ENCODE measurements at places on chromosomes 7 and 10. TPM values are rescaled to one million over a fixed set of nuclear protein-coding genes. Genes with fewer than 3 reads are reported as not detected.
A peak's percentile ranks its signal among the peaks of the same experiment; 100 is the strongest.

The CDC14C gene
- total RNA-seq, result 0.22 TPM

The LRGUK gene
- total RNA-seq, result 2.6 TPM

The PIK3CG gene
- not detected for total RNA-seq

The VPS41 gene
- total RNA-seq, result 128 TPM

- no peaks in the 10 kb centered on the region for H3K36me3 ChIP-seq
- no peak for DNase-seq
- H3K4me3 ChIP-seq, result no peak overlapping the region
- peaks cover 2% of the 10 kb centered on the region for H3K27me3 ChIP-seq
- no peaks in the 10 kb centered on the region for H3K4me1 ChIP-seq
Measured at GRCh38 chr10:21083861-21084260, 186.8 kb upstream of the NEBL start.

DNA sequence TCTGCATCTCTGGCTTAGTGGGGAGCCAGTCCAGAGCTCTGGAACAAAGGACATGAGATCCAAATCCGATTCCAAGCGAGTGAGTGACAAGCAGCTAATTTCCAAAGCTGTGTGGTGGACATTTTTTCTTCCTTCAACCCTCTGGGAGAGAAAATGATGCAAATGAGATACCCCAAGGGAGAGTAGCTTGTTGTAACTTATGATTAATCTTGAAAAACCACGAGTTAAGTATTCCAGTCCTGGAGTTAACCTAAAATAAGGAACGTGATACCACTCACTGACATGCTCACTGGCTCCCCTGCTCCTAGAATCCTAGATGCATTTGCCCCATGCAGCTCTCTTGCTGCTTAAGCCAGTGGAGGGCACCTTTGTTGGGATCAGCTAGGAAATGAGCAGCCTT lies 116.0 kb upstream of the HABP2 start:
- no peak overlapping the region for H3K27ac ChIP-seq
- H3K27me3 ChIP-seq, result peaks cover 30% of the 10 kb centered on the region
- H3K4me3 ChIP-seq, result no peak overlapping the region
- H3K36me3 ChIP-seq, result peaks cover 2% of the 10 kb centered on the region
- no peak for DNase-seq
- H3K4me1 ChIP-seq, result peaks cover 10% of the 10 kb centered on the region

DNA sequence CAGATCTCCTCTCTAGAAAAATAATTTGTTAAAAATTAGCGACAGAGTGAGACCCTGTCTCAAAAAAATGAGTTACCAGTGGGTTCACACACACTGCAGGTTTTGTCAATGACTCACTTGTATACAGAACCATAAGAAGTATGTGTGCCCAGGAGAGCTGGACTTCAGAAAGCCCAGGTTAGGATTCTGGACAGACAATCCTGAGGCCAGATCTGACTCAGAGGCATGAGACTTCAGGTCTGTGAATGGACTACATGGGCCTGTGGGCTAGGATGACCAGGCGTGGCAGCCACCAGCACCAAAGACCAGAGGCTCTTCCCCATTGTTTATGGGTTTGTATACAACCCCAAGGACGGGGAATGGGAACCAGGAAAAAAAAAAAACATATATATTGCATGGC lies 9.3 kb upstream of the ZNF438 start:
- DNase-seq, result no peak
- no peak overlapping the region for H3K27ac ChIP-seq
- no peak overlapping the region for H3K4me3 ChIP-seq
- no peaks in the 10 kb centered on the region for H3K4me1 ChIP-seq

DNA sequence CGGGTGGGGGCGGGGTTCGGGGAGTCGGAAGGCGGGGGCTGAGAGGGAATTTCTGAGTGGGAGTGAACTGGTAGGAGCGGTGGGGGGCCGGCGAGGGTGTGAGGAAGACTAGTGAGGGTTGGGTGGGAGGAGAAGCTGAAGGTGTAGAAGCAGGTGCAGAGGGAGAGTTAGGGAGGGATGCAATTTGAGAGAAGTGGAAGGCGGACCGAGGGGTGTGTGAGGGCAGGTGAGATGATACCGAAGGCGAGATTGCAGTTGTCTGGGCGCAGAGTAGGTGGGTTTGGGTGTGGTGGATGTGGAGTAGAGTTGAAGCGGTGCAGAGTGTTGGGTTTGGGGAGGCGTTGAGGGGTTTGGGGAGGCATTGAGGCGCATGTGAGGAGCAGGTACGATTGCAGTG lies 643 bp downstream of the KAT6B start:
- H3K4me1 ChIP-seq, result peaks cover 48% of the 10 kb centered on the region
- H3K27ac ChIP-seq, result peak overlapping the region; percentile 94
- H3K27me3 ChIP-seq, result no peaks in the 10 kb centered on the region
- no peak for DNase-seq
